Activated naive CD4-positive, alpha-beta T cell treated with anti-CD3 and anti-CD28 coated beads, Interleukin-2, amount 50 U/mL, for 72 hours (primary cell): ENCODE measurements at places on chromosomes 6 and 20. TPM values are rescaled to one million over a fixed set of nuclear protein-coding genes. Genes with fewer than 3 reads are reported as not detected.

The USP49 gene
- total RNA-seq = 16.7 TPM

GRCh38 chr6:119978274-119978889, 628.8 kb upstream of the MAN1A1 start:
- no peak for DNase-seq

DNA sequence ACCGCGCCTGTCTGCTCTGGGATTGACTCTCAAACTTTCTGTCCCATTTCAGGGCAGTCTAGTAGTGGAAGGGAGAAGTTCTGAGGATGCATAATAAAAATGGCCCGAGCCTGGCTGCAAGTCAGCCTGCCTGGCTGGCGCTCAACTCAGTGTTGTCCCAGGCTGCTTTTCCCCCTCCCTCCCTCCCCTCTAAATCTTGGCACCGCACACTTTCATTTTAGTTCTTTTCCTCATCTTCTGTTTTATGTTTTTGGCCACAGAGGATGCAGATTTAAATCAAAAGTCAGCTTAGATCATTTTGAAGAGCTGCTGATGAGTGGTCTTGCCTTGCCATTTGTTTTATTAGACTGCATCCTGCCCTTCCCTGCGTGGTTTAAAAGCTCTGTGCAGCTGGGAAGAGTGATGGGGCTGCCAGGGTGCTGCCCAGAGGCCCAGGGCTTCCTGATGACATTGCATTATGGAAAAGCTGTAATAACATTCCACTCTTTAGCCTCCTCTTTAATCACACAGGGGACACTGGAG, 6.5 kb upstream of the UQCC2 start:
- DNase-seq = no peak

GRCh38 chr6:114151064-114151690, 180.2 kb upstream of the HDAC2 start:
- no peak for DNase-seq

GRCh38 chr20:11714886-11715285, 202.8 kb upstream of the BTBD3 start:
- DNase-seq = no peak

DNA sequence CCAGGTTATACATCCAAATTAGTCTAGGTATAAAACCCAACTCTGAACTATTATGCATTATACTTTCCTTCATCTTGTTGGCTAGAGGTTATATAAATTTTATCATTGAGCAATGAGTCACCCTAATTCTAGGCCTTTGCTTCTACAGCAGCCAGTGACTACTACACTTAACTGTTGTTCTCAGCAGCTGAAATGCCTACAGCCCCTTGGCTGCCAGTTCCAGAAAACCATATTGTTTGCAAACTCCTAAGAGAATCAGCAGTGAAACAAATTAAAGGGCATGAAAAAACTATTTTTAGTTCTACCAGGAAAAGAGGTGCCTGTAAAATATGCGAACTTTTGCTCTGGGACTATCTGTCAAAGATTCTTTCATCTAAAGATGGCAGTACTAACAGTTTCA, 292.8 kb downstream of the FRK start:
- no peak for DNase-seq

GRCh38 chr6:149723262-149723661, 5.4 kb upstream of the LATS1 start:
- DNase-seq = no peak

- no peak for DNase-seq
Observed at GRCh38 chr6:54697424-54697823, 149.1 kb upstream of the FAM83B start.

DNA sequence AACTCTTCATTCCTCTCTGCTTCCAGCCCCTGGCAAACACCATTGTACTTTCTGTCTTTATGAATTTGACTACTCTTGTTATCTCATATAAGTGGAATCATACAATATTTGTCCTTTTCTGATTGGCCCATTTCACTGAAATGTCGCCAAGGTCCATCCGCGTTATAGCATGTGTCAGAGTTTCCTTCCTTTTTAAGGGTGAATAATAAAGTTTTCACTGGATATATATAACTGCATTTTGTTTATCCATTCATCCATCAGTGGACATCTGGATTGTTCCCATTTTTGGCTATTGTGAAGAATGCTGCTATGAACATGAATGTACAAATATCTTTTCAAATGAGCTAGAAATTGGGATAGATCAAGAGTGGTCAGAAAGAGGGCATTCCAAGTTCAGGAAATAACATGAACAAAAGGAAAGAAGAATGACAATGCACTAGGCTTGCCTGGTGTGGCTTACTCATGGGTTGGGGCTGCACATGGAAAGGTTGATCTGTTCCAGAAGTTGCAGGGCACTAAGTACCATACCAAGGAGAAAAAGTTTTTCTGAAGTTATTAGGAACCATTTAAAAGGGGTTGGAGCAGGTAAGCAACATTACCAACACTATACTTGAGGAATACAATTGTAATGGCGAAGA, 10.0 kb upstream of the L3MBTL3 start:
- DNase-seq = no peak

DNA sequence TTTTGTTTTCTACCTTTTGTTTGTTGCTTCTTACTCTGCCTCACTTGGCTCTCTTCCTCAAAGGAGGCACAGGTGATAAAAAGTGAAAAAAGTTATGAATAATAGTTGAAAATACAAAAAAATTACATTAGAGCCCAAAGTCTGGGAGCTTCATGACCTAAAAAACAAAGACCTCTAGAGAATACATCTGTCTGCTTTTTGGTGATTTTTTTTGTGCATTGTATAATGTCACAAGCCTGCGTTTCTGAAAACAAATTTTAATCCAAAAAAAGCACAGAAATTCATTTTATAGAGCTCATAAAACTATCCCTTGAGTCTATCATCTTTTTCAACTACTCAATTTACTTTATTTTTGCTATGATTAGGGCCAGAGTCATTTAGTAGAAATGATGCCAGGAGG, 41.4 kb upstream of the ARHGAP18 start:
- DNase-seq = no peak

The MYBL2 gene
- 140 TPM for total RNA-seq

DNA sequence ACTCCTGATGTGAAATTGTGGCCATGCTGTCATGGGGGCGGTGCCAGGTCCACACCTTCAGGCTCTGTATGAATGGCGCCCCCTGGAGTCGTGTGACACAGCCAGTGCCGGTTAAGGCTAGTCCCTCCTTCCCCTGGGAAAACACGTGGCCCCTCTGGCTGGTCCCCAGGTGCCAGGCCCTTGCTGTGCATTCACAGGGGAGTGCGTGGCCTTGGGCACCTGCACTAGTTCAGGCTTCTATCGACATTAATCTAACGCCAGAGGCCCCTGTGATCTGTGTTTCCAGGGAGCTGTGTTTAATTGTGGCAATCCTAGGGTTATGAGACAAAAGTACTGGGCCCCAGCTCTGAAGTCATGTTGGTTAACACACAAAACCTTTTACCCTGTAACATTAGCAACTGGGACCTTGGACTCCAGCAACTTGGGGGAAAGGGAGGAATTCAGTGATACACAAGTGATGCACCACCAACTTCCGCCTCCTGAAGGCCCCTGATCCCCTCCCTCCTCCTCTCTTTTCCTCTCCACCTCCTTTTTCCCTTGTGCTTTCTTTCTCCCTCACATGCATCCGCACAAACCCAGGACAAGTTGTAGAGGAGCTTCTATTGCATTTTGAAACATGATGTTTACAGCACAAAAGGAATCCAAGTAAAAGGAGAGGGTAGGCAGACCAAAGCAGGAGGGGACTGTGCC, 74.0 kb downstream of the SSR1 start:
- DNase-seq = no peak

DNA sequence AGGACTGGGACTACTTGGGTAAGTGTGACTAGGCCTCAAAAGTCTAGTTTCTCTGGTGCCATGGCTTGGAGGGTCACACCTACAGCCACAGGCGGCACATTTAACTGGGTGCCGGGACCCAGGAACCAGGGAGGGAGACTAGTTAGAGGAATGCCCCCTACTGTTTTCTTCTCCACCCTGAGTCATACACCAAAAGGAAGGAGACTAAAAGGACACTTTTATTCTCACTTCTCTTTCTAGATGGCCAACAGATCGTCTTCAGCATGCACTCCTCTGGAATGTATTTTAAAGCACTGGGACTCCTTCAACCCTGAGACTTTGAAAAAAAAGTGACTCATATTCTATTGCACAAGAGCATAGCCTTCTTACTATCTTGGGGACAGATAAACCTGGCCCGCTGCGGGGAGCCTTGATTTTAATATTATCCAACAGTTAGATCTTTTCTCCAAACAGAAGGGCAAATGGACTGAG, 33.4 kb downstream of the PLN start:
- DNase-seq = no peak

DNA sequence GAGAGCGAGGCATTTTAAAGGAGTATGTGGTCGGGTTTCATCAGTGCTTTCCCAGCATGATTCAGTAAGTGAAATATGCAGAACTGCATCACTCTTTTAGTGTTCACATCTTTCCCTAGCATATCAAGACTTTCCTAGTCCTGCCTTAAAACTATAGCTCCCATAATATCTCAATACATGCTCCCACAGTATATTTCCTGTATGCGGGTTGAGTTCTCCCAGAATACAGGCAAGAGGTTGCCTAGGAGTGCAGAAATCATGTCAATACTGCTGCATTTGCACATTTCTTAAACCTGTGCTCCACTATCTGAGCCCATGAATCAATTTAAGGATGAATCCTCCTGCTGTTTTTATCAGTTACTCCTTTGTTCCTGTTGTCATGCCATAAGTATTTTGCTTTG, 386.6 kb upstream of the SLC35B3 start:
- no peak for DNase-seq
